ENCODE measurements at places on chromosomes 3 and 15. TPM values are rescaled to one million over a fixed set of nuclear protein-coding genes. Genes with fewer than 3 reads are reported as not detected.
A peak's percentile ranks its signal among the peaks of the same experiment; 100 is the strongest.

- DNase-seq, result no peak
Measured at GRCh38 chr3:160675566-160676124, 1.3 kb upstream of the ARL14 start.

GRCh38 chr3:126546013-126546412 lies 12.7 kb downstream of the C3orf22 start:
- DNase-seq, result no peak

DNA sequence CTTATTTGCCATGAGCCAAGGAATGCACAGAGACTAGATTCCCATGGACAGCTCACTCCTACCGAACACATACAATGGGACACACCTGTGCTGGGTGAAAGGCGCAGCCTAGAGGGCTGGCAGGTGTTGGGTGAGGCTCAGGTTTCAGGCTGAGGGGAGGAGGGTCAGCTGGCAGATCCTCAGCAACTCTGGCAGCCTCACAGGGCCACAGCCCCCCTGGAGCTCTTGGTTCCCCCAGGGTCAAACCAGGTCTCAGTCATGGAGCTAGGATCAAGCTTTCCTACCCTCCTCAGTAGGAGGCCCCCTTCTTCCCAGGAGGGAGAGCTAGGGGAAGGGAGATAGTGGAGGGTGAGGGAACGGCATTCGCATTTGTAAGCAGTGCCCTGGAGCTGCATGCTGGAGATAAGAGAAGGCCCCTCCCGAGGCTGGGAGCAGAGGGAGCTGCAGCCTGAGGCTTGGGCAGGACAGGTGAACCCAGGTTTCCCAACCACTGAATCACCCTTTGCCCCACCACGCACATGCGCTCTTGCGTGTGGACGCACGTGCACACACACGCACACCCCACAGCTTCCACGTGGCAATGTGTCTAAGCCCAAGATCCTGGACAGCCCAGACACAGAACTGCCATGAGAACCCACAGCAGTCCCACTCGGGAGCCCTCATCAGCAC lies 26.3 kb upstream of the TFRC start:
- peak; percentile 72 for DNase-seq

Gene CHRM5
- total RNA-seq, result not detected

- DNase-seq, result no peak
Measured at GRCh38 chr3:61181874-61182273, 69.4 kb downstream of the FHIT start.

GRCh38 chr3:160546727-160547126 lies 18.6 kb downstream of the KPNA4 start:
- no peak for DNase-seq

DNA sequence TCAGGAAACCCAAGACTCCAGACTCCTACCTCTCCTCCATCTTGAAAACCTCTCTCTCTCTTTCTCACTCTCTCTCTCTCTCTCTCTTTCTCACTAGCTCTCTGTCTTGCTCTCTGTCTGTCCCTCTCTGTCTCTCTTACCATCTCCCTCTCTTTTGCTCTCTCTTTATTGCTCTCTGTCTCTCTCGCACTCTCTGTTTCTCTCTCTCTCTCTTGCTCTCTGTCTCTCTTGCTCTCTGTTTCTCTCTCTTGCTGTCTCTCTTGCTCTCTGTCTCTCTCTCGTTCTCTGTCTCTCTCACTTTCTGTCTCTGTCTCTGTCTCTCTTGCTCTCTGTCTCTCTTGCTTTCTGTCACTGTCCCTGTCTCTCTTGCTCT lies 75.0 kb upstream of the NR2E3 start:
- DNase-seq, result no peak

DNA sequence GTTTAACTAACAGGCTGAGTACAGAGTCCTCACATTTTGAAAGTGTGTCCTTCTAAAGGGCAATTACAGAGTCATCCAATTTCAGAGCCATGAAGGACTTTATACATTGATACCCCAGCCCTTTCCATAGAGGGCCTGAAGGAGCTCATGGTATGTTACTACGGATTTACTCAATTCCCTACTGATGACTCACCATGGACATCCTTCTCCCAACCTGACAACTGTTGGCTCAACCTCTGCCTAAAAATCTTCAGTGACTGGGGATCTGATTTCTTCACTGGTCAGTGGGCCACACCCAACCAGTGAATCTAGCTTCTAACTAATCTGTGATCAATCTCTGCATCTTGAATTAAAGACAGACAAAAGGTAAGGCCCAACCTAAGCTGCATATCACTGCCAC lies 963.4 kb upstream of the CFAP20DC start:
- DNase-seq, result no peak

Gene ZFYVE19
- total RNA-seq, result 22.7 TPM

DNA sequence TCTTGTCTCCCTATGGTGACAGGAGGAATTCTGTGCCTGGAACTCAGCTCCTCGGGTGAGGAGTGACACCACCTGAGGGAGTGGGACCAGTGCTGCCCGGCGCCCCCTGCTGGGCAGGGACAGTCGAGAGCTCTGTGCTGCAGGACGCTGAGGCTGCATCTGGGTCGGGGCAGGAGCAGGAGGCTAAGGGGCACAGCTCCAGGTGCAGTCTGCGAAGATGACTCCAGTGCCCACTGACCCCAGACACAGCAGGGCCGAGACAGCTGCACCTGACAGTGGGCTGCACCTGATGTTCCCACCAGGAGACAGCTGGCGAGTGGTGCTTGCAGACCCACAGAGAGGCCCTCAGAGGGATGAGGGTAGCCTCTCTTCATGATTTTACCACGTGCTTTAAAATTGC lies 152.9 kb downstream of the ATP10A start:
- peak; percentile 82 for DNase-seq

DNA sequence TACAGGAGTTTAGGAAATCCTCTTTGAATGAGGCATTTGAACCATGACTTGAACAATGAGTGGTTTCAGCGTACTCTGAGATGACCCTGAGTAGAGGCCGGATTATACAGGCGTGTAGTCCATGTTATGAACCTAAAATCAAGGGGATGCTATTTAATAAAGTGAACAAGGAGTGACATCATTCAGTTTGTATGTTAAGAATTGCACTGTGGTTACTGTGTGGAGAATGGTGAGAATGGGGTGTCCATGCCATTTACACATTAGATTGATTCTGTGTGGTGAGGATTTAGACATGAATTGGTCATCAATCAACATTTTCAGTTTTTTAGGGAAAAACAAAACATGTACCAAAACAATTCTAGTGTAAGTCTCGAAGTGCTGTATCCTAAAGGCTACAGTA lies 65.8 kb downstream of the TPRG1 start:
- DNase-seq, result no peak

DNA sequence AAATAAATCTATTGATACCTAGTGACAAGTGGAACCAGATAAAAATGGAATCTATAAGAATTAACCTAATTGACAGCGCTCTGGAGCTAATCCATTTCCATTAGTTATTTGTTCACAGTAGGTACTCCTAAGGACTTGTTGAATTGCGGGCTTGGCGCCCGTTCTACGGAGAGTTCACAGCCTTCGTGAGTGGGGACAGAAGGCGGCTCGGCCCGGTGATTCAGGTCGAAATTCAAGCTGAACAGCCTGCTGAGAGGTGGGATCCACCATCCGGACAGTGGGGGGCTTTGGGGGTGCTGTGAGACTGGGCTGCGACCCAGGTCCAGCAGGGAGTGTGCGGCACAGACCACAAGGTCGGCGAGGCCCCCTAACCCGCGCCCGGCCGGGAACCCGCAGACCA lies 779 bp upstream of the CTNNB1 start:
- no peak for DNase-seq

Gene IVD
- 75.4 TPM for total RNA-seq

Gene CCK
- total RNA-seq, result 4.2 TPM

Gene RGMA
- 34.2 TPM for total RNA-seq

- DNase-seq, result peak; percentile 93
Measured at GRCh38 chr3:180601688-180602666, at the start of gene TTC14. Gene TTC14 (plus strand): TSS chr3:180602163. CDS start chr3:180602262, 99 bp downstream.

DNA sequence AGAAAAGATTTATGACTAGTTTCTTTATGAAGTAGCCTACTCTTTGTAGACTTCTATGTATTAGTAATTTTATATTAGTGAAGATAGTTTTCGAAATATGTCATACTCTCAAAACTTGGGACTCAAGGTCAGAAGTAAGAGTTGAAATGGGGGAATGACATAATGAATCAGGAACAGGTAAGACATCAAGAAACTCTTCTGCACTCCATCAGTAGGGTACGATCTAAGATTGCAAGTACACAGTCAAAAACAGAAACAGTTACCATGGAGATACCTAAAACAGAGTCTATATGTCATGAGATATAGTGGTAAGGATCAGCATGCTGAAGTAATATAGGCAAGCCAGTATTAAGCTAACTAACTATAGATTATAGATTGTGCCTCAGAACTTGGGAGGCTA lies 187.0 kb upstream of the MLF1 start:
- DNase-seq, result no peak

Gene GLDN
- 1.5 TPM for total RNA-seq

Gene CISH
- total RNA-seq, result 3.6 TPM

Gene SERPINI2
- 2.5 TPM for total RNA-seq

Gene TRAIP
- 13.4 TPM for total RNA-seq

GRCh38 chr15:42955518-42955917 lies 34.9 kb upstream of the TTBK2 start:
- no peak for DNase-seq

Gene EPB42
- total RNA-seq, result not detected

DNA sequence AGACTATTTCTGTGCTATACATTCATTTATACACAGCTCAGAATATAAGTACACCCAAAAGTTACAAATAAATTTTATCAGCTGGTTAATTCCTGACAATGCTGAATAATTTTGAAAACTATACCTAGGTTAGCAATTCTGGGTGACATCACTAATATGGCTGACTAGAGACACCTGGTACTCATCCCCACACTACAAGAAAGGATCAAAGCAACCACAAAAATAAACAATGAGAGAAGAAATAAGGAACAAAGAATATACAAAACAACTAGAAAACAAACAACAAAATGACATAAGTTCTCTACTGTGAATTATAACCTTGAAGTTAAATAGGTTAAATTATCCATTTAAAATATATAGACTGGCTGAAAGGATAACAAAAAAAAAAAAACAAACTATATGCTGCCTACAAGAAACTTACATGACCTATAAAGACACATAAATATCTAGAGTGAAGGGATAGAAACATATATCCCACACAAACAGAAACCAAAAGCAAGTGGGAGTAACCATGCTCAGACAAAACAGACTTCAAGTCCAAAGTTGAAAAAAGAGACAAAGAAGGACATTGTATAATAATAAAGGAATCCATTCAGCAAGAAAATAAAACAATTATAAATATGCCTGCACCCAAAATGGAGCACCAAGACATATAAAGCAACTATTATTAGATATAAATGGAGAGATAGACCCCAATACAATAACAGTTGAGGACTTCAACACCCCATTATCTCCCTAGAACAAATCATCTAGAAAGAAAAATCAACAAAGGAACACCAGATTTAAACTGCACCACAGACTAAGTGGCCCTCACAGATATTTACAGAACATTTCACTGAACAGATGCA lies 57.8 kb downstream of the IMPG2 start:
- DNase-seq, result no peak

DNA sequence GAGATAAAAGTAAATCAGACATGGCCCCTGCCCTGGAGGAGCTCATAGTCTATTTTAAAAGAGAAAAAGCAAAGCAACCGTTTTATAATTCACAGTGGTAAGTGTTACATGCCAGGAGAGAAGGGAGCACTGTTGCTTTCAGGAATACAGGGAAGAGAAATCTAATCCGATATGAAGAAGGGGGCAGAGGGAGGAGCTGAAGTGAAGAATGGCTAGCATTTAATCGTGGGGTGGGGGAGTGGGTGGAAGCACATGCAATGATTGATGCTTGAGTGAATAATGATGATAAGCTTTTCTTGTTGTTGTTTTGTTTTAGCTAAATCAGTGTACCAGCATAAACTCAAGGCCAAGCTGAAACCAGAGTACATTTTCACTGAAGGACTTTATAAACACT lies 629.5 kb downstream of the MAGI1 start:
- DNase-seq, result no peak

Gene PRICKLE2
- 12.5 TPM for total RNA-seq

Gene ARF4
- 144 TPM for total RNA-seq

GRCh38 chr3:23217872-23218554 lies 14.9 kb downstream of the UBE2E2 start:
- no peak for DNase-seq

Gene LRRC31
- total RNA-seq, result not detected

DNA sequence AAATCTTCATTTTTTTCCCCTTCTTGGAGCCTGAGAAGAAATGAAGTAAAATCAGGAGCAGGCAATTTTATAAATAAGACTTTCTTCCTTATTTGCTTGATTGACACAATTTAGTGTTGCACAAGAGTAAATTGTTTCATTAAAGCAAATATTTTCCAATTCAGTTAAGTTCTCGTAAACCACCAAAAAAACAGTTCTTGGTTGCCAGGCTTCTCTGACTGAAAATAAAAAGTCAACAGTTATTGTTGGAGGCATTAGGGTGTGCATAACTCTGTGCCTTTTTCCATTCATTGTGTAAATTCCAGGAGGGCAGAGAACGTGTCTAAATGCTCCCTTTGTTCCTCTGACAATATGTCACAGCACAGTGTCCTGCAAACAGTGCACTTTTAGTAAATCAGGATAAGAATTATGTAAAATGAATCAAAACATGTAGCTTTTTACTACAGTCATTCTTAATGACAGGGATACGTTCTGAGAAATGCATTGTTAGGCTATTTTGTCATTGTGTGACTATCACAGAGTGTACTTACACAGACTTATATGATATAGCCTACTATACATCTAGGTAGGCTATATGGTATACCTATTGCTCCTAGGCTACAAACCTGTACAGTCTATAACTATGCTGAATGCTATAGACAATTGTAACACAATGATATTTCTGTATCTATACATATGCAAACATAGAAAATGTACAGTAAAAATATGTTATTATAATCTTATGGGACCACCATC lies at the start of gene CP:
Gene CP (minus strand): TSS at position 47 of the 735 bp plus-strand sequence. CDS start 37 bp downstream, at position 10.
- no peak for DNase-seq

DNA sequence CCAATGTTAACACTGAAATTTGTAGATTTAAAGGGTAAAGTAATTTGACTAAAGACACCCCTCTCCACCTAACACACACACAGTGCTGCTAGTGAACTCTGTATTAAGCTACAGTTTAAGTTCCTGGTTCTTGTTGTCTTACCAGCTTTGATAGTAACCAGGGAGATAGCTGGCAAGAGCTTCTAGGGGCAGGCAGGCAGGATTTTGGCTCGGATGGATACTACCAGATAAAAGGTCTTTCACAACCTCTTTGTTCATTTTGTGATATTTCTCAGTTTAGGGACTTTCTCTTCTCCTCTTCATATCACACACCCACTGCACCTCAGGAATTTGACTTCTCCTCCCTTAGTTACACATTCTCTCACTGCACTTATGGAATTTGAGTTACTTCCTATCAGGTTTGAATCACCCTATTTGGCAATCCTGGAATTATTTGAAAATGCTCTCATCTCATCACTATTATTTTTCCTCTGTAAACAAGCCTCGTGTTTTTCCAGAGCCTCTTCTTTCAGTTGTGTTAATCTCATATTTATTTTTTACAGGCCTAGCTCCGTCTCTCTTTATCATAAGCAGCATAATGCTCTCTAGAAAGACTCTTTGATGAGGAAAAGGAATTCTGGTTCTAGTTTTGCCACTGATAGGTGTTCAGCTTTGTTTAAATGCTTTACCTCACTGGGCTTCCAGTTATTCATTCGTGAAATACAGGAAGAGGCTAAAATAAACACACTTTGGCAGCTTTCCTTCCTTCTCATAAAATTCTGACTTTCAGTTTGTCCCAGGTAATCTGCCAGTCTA lies 23.0 kb upstream of the CLDN1 start:
- DNase-seq, result peak; percentile 13

Gene NR2F2
- total RNA-seq, result not detected

Data from GM23338 (cell line).